ENCODE measurements at places on chromosomes 11 and 22.
A peak's percentile ranks its signal among the peaks of the same experiment; 100 is the strongest.

- DNase-seq, result no peak
These were observed 40.7 kb downstream of the DCUN1D5 start for GRCh38 chr11:103051151-103051801.

DNA sequence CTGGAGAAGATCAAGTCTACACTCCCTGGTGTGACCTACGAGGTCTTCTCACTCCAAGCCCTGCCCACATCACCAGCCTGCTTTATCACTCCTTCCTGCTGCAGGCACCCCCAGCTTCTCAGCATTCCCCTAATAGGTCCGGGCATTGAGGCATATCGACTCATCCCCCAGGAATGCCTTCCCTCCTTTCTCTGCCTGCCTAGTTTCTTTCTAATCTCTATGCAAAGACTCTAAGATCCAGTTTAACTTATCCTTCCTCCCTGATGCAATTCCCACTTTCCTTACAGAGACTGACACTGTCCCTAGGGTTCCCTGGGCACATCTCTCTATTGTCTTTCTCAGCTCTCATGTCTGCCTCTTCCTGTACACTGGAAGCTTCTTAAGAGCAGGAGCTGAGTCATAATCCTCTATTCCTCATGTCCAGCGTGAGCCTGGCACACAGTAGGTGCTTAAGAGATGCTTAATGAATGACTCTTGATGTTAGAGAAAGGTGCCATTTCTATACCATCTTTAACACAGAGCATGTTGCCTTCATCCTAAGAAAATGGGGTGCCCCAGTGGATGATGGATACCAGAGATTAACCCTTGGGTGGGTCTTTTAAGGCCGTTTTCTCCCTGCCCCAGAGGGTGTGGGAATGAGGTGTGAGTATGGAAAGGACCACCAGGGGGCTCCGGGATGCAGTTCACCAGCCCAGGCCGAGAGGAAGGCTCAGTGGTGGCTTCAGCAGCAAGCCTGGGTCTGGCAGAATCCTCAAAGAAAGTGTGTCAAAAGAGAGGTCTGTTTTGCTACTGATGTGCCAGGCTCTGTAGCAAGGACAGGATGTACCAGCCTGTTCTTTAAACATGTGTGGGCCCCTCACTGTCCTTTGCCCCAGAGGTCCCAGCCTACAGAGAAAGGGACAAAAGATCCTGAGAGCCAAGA is 34.7 kb downstream of the PARVA start:
- peak; percentile 15 for DNase-seq

GRCh38 chr11:64851831-64852351 is 7.4 kb upstream of the CDC42BPG start:
- no peak for DNase-seq

- no peak for DNase-seq
These were observed 14.6 kb upstream of the NRGN start for GRCh38 chr11:124724979-124725718.

DNA sequence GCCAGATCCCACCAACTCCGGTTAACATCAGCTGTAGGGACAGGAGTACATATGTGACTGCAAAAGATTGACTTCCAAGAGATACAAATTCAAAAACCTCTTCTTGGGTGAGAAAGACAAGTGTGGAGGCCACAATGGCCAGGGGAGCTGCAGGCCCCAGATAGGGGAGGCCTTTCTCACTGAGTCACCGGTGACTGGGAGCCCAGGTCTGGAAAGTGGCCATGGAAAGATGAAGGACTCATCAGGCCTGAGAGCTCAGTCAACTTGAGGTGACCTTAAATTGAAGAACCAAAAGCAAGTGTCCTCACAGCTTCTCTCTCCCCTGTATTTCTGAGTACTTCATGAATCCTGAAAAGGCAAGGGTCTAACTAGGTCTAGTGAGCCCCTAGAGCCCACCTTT is 90.4 kb upstream of the CLPB start:
- no peak for DNase-seq

GRCh38 chr11:122750049-122750448 is 88.3 kb upstream of the CRTAM start:
- DNase-seq, result no peak

- no peak for DNase-seq
These were observed 16.0 kb downstream of the POLD3 start for GRCh38 chr11:74608431-74608830.

DNA sequence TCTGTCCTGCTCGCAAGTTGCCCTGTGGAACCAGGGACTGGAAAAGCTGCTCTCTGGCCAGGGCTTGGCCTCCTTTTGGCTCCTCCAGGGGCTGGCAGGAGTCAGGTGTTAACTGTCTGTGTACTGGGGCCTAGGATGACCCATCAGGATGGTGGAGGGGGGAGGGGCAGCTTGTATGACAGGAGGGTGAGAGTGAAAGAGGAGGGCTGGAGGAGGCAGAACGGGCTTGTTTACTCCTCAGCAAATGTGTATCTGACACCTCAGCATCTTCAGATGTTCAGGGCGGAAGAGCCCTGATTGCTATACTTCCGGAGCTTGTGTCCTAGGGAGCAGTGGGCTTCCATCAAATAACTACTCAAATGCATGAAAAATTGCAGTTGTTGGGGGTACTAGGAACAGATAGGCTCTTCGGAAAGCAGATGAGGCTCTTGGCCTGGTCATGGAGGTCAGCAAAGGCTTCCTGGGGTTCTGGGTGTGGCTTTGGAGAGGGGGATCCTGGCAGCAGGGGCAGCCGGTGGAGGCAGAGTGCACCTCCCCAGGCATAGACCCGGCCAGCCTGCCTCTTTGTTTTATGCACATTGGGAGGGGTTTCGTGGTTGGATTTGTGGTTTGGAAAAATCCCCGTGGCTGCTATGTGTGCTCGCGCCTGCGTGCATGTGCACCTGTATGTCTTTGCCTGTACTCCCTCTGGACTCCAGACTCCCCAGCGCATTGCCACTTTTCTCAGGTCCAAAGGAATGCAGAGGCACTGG is 31.2 kb downstream of the CD82 start:
- peak; percentile 55 for DNase-seq

DNA sequence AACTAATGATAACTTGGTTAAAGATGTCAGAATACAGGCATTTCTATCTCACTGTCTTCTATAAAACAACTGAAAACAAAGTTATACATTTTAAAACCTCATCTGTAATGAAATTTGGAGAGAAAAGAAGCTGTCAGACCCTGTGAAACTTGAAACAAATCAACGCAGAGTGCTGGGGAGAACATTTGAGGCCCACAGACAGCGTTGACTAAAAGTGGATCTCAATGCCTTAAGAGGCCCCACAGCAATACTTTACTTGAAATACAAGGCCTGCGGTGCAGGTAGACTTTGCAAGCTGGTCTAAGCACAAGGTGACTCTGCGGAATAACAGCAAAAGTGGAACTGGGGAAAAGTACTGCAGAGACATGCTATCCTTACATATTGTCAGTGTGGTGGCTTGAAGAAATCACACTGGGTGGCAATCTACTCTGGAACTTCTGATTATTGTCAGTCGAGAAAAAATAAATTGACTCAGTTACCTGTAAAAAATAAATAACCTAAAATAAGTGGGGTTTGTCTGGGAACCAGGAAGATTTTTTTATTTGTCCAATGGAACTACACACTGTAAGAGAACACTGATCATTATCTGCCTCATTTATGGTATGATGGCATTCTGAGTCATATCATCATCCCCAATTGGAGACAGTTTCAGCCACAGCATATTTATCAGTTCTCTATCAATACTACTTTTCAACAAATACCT is 138.9 kb downstream of the LUZP2 start:
- DNase-seq, result no peak

DNA sequence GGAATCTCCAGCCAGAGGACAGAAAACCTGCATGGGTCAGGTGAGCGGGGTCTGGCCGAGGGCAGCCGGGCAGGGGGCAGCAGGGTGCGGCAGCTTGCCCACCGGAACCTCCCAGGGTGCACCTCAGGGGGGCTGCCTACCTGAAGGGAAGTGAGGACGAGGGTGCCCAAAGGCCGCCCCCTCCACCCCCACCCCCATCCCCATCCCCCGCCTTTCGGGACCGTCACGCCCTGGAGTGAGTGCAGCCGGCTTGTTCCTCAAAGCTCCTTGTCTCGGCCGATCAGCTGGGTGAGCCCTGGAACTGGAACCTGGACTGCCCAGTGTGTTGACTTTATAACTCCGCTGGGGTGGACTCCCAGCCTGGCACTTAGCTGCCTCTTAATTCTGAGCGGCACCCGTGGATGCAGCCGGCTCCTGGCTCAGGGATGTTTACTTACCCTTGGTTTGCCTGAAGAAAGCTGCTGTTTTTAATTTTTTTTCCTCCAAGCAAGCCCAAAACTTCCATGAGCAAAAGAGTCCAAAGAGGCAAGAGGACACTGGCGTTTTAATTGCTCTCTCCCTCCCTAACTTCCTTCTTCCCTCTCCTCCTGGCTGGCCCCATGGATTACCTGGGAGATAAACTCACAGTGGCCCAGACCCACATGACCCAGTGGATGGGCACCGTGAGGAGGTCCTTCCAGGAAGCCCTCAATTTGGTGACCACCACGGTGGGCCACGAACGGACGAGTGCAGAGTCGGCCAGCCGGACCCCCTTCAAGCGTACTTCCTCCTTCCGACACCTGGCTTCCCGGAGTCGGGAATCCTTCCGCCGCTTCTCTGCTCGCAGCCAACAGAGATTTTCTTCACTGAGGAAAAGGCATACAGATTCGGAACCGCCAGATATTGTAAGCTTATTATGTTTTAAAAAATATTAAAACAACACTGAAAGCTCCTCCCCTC is 87.8 kb upstream of the CRYBB3 start:
- no peak for DNase-seq

DNA sequence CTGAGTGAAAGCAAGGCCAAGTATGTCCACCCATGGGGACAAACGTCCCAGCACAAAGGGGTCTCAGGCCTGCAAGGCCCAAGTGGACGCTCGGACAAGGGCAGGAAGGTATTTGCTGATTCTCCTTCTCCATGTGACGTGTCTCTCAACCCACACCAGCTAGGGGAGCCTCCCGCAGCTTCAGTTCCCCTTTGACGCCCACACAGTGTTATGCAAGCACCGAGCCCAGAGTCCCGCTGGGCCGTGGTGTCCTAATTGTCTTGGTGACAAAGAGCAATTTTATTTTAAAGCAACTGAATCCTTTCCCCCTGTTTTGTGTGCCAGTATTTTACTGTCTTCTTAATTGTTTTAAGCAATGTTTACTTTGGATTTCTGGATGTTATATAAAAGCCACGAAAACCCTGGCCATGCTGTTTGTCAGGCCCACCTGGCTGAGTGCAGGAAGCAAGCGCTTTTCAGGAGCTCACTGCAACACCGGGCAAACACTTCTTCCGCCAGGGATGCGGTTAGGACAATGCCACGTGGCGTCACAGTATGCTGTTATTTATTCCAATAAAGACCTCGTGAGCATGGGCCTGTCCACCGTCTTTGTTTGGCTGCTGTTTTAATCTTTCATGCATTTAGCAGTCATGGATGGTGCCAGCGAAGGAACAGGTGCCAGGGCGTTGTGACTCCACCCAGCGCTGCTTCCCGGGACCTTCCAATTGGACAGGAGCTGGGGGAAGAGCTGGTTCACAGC is 8.2 kb upstream of the PARVG start:
- no peak for DNase-seq

- no peak for DNase-seq
These were observed 107.0 kb downstream of the CTTN start for GRCh38 chr11:70505331-70505731.

DNA sequence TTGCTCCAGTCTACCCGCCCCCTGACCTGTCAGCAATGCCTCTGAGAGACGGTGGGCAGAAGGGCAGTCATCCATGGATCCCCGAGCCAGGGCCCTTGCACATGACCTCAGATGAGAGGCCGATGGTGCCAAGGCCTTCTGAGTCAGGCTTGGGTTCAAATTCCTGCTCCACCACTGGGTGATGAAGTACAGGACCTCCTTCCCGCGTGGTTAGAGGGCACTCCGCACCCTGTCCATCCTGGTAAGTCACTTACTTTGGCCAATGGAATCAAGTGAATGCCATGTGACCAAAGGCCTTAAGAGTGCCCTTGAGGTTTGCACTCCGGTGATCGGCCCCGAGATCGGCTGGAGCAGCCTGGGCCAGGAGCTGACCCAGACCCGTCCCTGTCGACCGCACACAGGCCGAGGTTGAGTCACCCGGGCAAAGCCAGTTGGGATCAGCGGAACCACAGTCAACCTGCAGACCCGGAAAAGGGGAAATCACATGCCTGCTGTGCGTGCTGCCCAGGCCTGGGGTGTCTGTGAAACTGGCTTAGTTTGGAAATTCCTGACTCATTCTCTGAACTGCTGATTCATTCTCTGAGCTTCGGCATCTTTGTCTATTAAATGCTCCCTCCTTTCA is 48.9 kb downstream of the RTL6 start:
- no peak for DNase-seq

- DNase-seq, result no peak
These were observed 91.8 kb upstream of the RAB1B start for GRCh38 chr11:66176650-66177049.

DNA sequence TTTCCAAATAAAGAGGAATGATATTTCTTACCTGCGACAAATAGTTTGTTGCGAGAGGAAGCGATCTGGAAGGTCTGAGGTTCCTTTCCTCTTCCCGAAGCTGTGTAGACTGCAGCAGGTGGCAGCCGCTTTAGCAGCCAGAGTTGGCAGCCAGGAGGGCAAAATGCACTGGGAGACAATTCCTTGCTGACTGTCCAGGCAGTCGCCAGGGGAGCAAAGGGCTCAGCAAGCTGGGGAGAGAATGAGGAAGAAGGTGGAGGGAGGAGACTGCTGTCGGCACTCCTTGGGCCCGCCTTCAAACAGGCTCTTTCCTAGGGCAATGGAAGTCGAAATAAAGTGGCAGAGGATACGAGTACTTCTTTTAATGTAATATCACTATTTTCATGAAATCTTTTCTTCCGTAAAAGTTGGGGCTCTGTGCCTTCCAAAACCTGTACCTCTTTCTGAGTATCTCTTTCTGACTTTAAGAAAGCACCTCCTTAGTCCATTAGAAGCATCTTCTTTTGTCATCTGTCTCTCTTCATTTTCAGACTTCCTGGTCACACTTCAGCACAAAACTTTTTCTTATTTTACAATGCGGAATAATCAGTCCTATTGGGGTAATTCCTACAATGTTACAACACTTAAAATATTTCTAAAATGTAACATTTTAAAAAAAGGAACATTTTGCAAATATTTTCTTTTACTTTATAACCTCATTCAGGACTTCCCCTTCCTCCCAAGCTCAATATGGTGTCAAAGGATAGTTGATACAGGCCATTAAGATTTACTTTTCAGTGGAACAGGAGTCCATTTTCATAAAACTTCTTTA is at the start of gene IL18:
Gene IL18 (minus strand): TSS at position 220 of the 811 bp plus-strand sequence. CDS start 9,041 bp downstream, outside the sequence.
- no peak for DNase-seq

- no peak for DNase-seq
These were observed 4.2 kb downstream of the LMO1 start for GRCh38 chr11:8259306-8259959.

- DNase-seq, result no peak
These were observed 22.7 kb upstream of the RRM1 start for GRCh38 chr11:4071914-4072313.

GRCh38 chr11:122786896-122787295 is 51.4 kb upstream of the CRTAM start:
- no peak for DNase-seq

- no peak for DNase-seq
These were observed 2.7 kb downstream of the CADM1 start for GRCh38 chr11:115501502-115501892.

DNA sequence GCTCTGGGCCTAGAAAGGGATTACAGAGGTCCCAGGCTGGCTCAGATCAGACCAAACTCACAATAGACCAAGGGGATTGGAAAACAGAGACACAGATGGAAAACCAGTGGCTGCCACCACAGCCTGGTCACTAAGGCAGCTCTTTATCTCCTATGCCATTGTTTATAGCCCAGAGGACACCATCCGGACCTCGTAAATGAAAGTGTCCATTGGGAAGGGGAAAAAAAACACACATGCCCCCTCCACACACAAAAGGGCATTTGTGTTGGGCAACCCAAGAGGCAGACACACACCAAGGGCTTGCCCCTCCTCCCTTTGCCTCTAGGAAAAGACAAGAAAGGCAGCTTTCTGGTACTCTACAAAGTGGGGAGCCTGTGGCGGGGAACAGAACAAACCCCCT is 85.9 kb downstream of the GAB2 start:
- DNase-seq, result no peak

Data from stimulated activated CD4-positive, alpha-beta T cell treated with anti-CD3 and anti-CD28 coated beads, Interleukin-12 subunit alpha, Interleukin-12 subunit beta, amount 100 ng/mL, for 4 hours (primary cell).